ENCODE measurements at places on chromosomes 11 and 22.

DNA sequence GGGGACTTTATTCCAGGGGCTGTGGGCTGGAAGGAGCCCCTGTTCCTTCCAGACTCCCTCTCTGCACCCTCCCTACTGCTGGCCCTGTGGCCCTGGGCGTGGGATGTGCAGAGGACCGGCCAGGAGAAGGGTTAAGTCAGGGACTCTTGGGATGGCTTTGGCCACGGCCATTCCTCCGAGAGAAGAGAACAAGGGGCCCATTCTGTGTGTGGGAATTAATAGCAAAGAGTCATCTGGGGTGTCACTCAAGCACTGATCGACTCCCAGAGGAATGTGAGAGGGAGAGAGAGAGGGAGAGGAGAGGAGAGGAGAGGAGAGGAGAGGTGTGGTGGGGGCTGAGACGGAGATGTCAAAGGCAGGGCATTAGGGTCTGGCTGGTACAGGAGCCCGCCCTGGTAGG is 14.2 kb upstream of the SOX10 start:
- no peak for DNase-seq

DNA sequence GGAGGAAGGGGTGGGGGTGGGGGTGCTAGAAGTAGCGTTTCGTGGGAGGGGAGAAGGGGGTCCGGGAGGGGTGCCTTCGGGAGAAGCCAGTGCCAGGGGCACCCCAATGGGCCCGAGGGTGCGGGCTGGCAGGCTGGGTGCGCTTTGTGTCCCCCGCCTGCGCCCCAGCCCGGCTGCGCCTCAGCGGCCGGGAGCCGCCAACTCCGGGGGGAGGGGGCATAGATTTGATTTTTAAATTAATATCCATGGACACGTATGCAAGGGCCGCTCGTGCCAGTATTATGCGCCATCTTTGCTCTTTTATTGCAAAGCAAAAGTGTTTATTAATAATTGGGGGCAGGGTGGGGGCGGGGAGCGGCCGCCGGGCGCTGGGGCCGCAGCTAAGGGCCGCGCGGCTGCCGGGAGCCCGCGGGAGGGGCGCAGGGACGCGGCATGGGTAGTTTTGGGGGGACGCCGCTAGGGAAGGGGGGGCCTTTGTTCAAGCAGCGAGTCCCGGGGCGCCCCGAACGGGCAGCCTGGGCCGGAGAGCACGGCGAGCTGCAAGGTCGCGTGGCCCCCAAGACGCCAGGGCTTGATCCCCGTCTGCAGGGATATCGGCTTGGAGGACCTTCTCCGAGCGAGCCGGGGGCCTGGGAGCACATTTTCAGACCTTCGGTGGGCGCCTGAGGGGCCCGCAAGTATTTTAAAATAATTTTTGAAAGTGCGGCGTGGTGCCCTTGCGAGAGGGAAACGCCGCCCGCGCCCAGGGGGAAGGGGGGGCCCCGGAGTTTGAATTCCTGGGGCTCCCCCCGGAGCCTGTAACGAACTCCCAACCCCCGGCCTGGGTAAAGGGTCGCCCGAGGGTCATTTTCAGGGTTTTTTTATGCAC is 959 bp downstream of the CCND1 start:
- no peak for DNase-seq

DNA sequence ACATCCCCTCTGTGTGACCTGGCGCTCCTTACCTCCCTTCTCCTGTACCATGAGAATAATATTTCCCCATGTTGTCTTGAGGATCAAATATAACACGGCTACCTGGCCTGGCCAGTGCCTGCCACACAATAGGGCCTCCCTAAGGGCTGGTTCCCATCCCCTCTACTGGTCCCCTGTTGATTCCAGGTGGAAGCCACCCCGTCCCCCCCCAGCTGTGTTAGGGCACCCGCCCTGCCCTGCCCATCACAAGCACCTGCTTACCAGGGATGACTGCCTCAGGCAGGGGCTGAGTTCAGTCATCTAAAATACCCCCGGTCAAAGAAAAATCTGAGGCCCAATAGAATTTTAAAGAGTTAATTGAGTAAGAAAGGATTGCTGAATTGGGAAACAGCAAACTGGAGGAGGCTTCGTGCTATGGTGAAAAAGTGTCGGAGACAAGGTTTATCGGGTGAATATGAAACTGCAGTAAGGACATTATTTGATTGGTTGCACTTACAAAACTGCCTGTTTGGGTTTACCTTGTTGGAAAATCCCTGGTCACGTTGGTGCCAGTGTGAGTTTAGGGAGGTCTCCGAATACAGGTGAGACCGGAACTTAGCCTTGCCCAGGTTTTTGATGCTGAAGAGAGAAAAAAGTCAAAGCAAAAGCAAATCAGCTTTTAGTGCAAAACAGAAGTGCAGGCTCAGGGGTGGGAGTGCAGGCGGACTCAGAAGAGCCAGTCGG is 5.2 kb downstream of the APOL1 start:
- no peak for DNase-seq

- DNase-seq, result no peak
Measured at GRCh38 chr11:46235777-46236688, 41.4 kb upstream of the CREB3L1 start.

DNA sequence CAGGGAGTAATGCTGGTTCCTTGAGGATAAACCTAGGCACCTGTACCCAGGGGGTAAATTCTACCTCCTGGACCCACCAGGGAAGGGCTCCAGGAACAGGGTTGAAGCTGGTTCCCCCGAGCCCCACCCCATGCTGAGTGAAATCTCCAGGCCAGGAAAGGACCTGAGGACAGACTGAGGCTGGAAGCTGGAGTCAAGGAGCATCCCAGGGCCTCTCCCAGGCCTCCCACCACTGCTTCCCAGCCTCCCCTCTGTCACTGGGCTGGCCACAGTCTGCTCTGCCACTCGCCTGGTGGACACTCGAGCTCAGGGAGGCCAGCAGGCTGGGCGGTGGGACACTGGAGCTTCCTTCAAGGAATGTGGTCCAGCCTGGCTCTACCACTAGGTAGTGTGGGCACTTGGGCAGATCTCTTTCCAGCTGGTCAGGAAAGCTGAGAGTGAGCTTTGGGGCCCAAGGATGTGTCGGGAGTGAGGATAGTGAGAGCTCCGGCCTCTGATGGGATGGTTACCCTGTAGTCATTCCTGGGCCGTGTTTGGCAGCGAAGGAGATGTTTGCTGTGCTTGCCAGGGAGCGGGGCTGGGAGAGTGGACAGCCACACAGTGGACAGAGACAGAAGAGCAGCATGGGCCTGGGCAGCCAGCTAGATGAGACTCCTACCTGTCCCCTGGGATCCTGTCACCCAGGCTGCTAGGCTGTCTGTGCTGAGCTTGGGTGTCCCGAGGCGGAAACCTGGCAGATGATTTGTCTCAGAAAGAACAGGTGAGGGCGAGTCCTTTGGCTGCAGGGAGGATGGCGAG is 3.4 kb downstream of the OVOL1 start:
- DNase-seq, result no peak

All from T-helper 1 cell (primary cell).